ENCODE measurements at places on chromosomes 11 and 22.

GRCh38 chr11:230431-230830 is 5.7 kb downstream of the SIRT3 start:
- peak; percentile 36 for DNase-seq

DNA sequence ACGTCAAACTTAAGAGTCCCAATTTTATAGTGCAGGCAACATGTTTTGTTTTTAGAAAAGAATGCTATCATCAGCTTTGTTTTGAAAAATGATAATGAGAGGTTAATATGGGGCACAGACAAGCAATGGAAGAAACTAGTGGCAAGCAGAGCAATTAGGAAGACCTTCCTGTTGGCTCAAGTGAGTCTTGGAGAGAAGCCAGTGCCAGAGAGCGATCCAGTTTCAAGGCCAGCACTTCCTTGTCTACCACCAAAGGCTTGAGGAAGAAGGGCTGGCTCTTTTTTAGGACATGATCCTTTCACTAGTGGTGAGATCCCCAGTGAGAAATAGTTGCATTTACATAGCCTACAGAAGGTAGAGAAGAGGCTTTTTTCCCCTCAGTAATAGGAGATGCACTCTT is 1340.7 kb downstream of the LRRC4C start:
- no peak for DNase-seq

DNA sequence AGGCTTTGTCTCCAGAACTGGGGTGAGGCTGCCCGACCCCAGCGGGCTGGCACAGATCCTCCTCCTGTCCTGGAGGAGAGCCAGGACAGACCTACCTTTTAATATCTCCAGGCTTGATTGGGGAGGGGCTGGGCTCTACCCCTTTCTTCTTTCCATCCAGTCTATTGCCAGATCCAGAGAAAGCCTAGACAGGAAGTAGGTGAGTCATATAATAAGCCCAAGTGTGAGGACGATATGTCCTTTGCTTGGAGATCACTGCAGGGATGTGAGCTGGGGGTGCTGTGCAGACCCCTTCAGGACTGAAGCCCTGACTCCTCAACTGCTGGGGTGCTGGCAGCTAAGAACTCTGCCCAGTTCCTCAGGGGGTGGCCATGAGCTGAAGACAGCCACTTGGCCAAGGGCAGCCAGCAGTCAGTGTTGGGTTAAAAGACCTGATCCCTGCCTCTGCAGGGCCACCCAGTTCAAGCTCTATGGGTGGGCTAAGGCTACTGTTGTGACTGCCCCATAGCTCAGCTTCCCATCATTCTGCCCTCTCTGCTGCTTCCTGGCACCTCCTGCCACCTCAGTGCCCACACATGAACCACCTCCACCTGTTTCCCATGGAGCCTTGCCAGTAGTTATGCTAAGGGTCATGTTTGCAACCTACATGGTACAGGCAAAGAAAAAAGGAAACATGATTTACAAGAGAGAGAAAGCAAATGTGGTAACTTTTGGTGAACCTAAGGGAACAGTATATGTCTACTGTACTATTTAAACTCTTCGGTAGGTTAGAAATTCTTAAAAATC is 8.3 kb upstream of the C22orf39 start:
- no peak for DNase-seq

- DNase-seq, result no peak
These were observed 84.4 kb upstream of the ARHGAP42 start for GRCh38 chr11:100602716-100603115.

GRCh38 chr11:80441821-80442220 is 1001.0 kb upstream of the TENM4 start:
- no peak for DNase-seq

GRCh38 chr11:101666916-101667315 is 83.1 kb upstream of the TRPC6 start:
- no peak for DNase-seq

DNA sequence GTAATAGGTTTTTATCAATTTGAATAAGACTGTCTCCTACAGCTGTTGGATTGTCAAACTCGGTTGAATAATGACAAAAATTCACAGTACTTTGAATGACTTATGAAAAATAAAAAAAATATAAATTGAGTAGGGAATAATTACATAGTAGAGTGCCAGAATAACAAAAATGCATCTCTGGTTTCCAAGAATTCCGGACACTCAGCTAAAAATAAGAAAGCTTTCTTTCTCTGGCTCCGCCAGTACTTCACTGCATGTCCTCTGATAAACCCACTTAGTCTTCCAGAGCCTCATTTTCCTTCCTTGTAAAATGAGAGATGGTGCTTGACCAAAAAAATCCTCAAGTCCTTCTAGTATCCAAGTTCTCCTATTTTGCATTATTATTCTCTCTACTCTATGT is 374.6 kb upstream of the LUZP2 start:
- DNase-seq, result no peak

GRCh38 chr11:14687456-14687855 is 43.9 kb downstream of the PDE3B start:
- DNase-seq, result no peak

DNA sequence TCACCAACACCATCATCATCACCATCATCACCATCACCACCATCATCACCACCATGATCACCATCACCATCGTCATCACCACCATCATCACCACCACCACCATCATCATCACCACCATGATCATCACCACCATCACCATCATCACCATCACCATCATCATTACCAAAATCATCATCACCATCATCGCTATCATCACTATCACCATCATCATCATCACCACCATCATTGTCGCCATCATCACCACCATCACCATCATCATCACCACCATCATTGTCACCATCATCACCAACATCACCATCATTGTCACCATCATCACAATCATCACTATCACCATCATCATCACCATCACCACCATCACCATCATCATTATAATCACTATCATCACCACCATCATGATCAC is 893.5 kb downstream of the TBC1D22A start:
- DNase-seq, result no peak

- DNase-seq, result no peak
These were observed 7.2 kb downstream of the MRGPRF start for GRCh38 chr11:69005631-69006368.

DNA sequence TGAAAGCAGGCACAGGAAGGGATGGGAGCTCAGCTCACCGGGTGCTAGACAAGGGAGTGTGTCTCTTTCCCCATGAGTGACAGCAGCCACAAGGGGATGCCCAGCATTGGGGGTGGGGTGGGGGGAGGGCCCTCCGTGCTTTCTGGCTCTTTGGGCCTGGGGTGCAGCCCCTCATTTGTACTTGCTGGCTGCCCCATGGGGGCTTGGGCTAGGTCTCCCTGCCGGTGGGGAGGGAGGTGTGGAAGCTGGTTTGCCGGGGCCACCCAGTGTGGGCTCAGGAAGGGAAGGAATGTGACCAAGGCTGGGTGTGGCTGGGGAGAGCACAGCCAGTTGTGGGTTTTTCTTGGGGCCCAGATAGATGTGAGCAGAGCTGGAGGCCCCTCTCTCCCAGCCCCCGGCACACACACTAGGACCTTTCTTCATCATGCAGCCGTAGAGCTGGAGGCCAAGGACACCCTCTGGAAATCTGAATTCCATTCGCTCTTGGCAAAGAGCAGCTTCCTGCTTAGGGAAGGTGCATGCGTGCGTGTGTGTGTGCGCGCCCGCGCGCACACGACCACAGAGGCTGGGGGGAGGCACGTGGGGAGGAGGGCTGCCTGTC is 25.8 kb downstream of the KCNQ1OT1 start:
- DNase-seq, result no peak

- no peak for DNase-seq
These were observed 26.0 kb upstream of the TCF20 start for GRCh38 chr22:42296381-42296853.

- no peak for DNase-seq
These were observed 12.8 kb downstream of the AQP11 start for GRCh38 chr11:77602381-77603088.

DNA sequence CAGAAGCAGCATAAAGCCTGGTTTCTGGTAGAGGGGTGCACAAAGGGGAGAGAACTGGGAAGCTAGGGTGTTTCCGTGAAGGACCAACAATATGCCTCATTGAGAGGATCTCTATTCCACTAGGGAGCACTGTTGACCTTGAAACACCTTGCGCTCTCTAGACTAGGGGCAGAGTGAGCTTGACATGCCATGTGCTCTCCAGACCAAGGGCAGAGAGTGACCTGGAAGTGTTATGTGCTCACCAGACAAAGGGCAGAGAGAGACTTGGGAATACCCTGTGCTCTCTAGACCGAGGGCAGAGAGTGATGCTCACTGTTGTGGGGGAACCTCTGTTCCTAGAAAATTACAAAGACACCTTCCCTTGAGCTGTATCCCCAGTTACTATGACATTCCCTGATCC is 15.2 kb upstream of the EI24 start:
- DNase-seq, result no peak

DNA sequence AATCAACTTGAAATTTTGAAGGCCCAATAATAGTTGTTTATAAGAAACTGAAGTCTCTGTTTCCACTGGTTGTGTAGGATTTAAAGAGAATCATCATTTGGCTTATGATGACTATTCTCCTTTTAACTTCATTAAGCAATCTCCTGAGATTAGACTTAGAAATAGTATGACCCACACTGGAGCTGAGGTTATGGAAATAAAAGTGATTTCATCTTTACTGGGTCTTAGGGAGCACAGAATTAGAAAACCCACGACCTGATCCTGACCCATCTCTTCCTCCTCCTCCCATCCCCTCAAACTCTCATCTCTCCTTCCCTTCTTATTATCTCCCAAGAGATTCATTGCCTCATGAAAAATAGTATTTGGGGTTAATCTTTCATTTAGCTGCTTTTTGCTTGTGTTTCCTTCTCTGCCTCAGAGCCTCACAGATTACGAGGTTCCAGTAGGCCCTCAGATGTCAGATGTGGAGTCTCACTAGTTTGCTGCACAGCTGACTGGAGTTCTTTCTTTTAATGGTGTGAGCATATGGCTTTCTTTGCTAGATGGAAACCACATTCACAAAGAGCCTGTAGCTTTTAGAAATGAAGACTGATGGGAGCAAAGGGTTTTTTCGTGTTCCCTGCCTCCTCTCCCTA is 85.0 kb downstream of the ALX4 start:
- DNase-seq, result no peak

DNA sequence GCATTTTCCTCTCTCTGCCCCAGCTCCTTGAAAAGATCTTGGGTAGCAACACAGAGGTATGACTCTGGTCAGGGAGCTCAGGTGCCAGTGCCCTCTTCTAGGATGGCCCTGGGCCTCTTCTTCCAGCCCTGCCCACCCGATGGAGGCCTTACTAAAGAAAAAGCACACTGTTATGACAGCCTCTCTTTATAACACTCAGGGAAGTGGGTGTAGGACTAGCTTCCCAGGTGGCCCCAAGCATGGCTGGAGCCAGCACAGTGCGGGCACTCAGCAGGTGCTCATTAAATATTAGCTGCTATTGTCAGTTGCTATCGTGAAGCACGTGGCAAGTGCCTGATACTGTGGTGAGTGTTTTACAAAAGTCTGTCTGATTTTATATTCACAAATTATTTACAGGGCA is 127.2 kb upstream of the B3GAT1 start:
- peak; percentile 7 for DNase-seq

DNA sequence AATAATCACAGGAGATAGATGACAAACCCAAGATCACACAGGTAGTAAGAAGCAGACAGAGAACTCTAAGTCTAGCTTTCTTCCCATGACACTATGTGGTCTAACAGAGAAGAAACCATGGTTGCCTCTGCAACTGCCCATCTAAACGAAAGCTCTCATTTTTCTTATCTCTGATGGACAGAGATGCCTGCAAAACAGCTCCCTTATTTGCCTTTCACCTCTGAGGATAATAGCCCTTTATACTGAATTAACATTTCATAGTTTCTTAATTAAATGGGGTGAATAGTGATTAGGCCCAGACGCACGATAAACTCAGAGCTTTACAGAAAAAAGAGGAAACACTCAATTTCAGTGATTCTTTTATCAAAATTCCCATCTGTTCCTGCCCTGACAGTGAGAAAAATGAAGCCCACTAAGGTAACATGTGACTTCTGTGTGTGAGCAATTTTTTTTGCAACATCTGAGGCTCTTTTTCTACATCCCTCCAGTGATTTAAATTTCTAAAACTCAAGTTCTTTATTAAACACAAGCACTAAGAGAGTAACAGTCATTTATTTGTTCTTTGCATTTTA is 24.6 kb downstream of the OR2AG2 start:
- no peak for DNase-seq

- DNase-seq, result no peak
These were observed 44.5 kb downstream of the BCR start for GRCh38 chr22:23224846-23225245.

- no peak for DNase-seq
These were observed 313.8 kb downstream of the LARGE1 start for GRCh38 chr22:33606504-33606903.

- DNase-seq, result no peak
These were observed 23.9 kb upstream of the MICAL2 start for GRCh38 chr11:12086271-12087074.

DNA sequence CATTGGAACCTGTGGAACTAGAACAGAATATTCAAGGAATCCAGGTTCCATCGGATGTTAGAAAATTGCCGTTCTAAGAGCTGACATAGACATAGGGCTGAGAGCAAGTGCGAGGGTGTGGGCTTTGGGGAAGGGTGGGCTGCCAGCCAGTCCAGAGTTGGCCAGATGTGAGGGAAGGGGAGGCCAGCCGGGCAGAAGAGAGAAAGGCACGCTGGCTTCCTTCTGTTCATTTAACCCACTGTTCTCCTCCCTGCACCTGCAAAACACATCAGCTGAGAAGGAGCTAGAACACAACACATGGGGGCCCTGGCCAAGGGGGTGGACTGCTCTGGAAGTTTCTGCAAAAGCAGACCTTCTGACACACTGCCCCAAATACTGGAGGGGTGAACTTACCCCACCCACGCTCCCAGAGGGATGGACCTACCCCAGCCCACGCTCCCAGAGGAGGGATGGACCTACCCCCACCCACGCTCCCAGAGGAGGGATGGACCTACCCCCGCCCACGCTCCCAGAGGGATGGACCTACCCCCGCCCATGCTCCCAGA is 98.0 kb downstream of the SHANK2 start:
- DNase-seq, result no peak
